ENCODE measurements at places on chromosomes 13 and 19.

DNA sequence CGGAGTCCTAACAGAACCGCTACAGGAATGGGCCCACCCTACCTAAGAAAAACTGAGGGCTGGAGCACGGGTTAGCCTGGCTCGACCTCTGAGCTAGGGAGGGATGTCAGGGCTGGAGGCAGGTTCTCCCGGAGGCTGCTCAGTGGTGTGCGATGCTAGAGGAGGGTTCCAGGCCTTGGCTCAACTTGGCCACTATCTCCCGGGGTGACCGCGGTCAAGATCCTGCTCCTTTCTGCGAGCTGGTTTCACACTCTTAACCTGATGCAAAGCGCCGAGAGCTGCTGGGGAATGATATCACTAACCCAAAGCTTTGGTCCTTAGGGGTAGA is 301 bp downstream of the POP4 start:
- peak overlapping the region; percentile 88 for H3K27ac ChIP-seq
- peak overlapping the region; percentile 74 for H3K4me3 ChIP-seq
- H3K36me3 ChIP-seq: peaks cover 28% of the 10 kb centered on the region
- H3K4me1 ChIP-seq: peaks cover 11% of the 10 kb centered on the region
- no peak for DNase-seq

DNA sequence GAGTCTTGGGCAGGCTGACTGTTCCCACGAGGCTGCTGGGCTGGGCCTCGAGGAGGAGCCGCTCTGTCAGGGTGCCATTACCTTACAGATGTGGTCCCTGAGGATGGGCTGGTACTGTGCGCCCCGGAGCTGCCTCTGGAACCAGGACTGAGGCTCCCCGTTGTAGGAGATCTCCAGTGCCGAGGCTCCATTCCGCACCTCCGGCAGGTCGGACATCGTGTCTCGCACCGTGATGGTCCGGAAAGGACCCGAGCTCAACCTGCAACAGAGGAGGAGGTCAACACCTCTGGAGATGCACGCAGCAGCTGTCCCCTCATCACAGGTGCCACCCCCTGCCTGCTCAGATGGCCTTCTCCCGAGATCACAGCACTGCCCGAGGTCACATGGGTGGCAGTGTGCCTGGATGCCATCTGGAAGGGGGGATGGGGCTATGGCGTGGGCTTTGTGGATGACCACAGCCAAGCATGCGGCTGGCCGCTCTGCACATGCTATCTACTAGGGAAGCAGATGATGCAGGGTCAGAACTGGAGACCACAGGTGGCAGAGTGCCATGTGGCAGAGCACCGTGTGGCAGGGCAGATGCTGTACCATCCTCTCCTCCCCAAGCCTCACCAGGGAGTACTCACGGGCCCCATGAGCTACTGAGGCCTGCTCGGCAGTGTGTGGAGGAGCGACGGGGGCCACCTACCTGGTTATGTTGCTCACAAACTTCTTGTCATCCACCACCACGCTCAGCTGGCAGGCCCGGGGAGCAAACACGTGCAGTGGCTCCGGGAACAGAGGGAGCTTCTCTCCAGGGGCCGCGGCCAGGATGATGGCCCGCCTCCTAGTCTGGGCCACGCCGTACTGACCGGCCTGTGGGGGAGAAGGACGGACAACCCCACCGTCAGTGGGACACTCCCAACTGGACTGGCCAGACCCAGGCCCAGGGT is 18.3 kb upstream of the EIF3G start:
- H3K4me1 ChIP-seq: no peaks in the 10 kb centered on the region
- no peak for DNase-seq
- no peak overlapping the region for H3K27ac ChIP-seq
- no peak overlapping the region for H3K4me3 ChIP-seq

DNA sequence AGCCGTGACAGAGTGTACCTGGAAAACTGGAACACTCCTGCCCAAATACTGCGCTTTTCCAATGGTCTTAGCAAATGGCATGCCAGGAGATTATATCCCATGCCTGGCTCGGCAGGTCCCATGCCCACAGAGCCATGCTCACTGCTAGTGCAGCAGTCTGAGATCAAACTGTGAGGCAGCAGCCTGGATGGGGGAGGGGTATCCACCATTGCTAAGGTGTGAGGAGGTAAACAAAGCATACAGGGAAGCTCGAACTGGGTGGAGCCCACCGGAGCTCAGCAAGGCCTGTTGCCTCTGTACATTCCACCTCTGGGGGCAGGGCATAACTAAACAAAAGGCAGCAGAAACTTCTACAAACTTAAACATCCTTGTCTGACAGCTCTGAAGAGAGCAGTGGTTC is 10.5 kb downstream of the CYP2A13 start:
- H3K4me1 ChIP-seq: no peaks in the 10 kb centered on the region
- DNase-seq: no peak
- no peaks in the 10 kb centered on the region for H3K36me3 ChIP-seq
- no peak overlapping the region for H3K4me3 ChIP-seq
- H3K27me3 ChIP-seq: no peaks in the 10 kb centered on the region

DNA sequence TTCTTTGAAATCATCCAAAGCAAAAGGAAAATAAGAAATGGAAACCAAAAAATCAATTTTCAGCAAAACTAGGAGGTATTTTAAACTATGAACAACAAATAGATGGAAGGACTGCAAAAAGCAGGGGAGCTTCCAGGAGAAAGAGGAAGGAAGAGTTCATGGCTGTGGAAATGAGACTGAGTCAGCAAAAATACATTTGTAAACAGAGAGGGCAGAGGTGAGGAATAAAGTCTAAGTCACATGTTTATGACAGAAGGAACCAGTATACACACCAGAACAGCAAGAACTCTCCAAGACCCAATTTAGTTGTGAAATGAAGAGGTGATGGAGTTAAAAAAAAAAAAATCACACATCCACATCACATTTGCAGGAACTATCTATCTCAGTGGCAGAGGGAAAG is 69.6 kb downstream of the RNASEH2B start:
- no peaks in the 10 kb centered on the region for H3K4me1 ChIP-seq
- H3K27me3 ChIP-seq: no peaks in the 10 kb centered on the region
- H3K27ac ChIP-seq: no peak overlapping the region
- H3K4me3 ChIP-seq: no peak overlapping the region
- H3K36me3 ChIP-seq: peaks cover 6% of the 10 kb centered on the region

DNA sequence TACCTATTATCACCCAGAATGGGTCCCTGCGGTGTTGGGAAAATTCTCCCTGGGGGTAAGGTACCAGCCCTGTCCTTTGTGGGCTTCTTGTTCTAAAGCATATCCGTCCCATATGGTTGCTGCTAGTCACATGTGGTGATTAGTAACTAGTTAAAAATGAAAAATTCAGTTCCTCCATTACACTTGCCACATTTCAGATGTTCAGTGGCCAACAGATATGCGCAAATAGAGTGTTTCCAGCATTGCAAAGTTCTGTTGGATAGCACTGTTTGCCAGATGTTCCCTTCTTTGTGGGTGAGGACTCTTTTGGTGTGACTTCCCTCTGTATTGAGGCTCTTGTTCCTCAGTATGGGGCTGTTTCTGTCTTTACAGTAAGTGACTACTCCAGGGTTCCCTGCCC is 3.8 kb downstream of the CNOT3 start:
- H3K4me1 ChIP-seq: peaks cover 22% of the 10 kb centered on the region
- no peaks in the 10 kb centered on the region for H3K27me3 ChIP-seq
- H3K4me3 ChIP-seq: no peak overlapping the region
- H3K36me3 ChIP-seq: peaks cover 40% of the 10 kb centered on the region
- no peak overlapping the region for H3K27ac ChIP-seq

- peaks cover 17% of the 10 kb centered on the region for H3K4me1 ChIP-seq
- H3K27me3 ChIP-seq: no peaks in the 10 kb centered on the region
- H3K27ac ChIP-seq: peak overlapping the region; percentile 54
- no peak overlapping the region for H3K4me3 ChIP-seq
- no peak for DNase-seq
- no peaks in the 10 kb centered on the region for H3K36me3 ChIP-seq
These were observed 88.4 kb upstream of the IRS2 start for GRCh38 chr13:109874484-109875454.

DNA sequence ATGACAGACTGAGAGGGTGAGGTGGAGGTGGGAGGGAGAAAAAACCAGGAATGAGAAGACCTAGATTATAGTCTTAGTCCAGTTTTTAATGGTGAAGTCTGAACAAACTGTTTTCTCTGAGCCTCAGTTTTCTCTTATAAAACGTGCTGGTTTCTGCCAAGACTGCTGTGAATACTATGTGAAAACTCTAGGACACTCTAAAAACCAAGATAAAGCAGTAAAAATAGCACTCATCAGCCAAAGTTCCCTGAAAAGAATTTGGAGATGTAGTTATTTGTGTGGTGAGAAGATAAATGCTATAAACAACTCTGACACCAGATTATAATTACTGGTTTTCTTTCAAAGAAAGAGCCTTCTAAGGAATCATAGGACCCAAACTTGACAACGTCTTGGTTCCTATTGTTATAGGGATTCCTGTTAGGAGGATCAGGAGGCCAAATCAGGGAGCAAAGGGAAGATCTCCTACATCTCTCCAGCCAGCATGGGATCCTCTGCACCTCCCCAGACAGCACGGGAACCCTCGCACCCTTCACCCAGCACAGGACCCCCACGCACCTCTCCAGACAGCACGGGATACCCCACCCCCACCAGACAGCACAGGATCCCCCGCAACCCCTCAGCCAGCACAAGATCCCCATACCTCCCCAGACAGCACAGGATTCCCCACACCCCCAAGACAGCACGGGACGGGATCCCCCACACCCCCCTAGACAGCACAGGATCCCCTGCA is 130.2 kb downstream of the MIPEP start:
- no peak for DNase-seq
- H3K4me1 ChIP-seq: peaks cover 23% of the 10 kb centered on the region
- H3K27ac ChIP-seq: peak overlapping the region; percentile 56
- H3K36me3 ChIP-seq: peaks cover 14% of the 10 kb centered on the region
- H3K4me3 ChIP-seq: no peak overlapping the region

GRCh38 chr13:91184244-91184926 is 163.1 kb upstream of the MIR17HG start:
- H3K4me1 ChIP-seq: no peaks in the 10 kb centered on the region
- no peak overlapping the region for H3K27ac ChIP-seq
- DNase-seq: no peak
- peaks cover 11% of the 10 kb centered on the region for H3K27me3 ChIP-seq
- no peaks in the 10 kb centered on the region for H3K36me3 ChIP-seq

GRCh38 chr13:25286308-25286968 is 850 bp downstream of the MTMR6 start:
- no peaks in the 10 kb centered on the region for H3K36me3 ChIP-seq
- DNase-seq: no peak
- no peaks in the 10 kb centered on the region for H3K27me3 ChIP-seq
- H3K4me1 ChIP-seq: peaks cover 17% of the 10 kb centered on the region
- H3K4me3 ChIP-seq: peak overlapping the region; percentile 91

- no peaks in the 10 kb centered on the region for H3K27me3 ChIP-seq
- DNase-seq: peak; percentile 69
- H3K4me3 ChIP-seq: no peak overlapping the region
- no peak overlapping the region for H3K27ac ChIP-seq
- peaks cover 44% of the 10 kb centered on the region for H3K36me3 ChIP-seq
These were observed 110.2 kb downstream of the STK24 start for GRCh38 chr13:98466634-98467236.

GRCh38 chr13:85286081-85286480 is 513.1 kb downstream of the SLITRK6 start:
- no peak for DNase-seq
- H3K27me3 ChIP-seq: no peaks in the 10 kb centered on the region
- no peaks in the 10 kb centered on the region for H3K4me1 ChIP-seq
- H3K4me3 ChIP-seq: no peak overlapping the region
- no peaks in the 10 kb centered on the region for H3K36me3 ChIP-seq

Data from tibial artery (tissue), 4 donors.